Testis (tissue), 5 donors: ENCODE measurements at places on chromosomes 1 and 21. TPM values are rescaled to one million over a fixed set of nuclear protein-coding genes. Genes with fewer than 3 reads are reported as not detected.

- H3K27ac ChIP-seq = no peak overlapping the region
- DNase-seq = no peak
- no peaks in the 10 kb centered on the region for H3K36me3 ChIP-seq
- no peak overlapping the region for H3K4me3 ChIP-seq
Measured at GRCh38 chr1:206116191-206116872, 856 bp downstream of the AVPR1B start.

DNA sequence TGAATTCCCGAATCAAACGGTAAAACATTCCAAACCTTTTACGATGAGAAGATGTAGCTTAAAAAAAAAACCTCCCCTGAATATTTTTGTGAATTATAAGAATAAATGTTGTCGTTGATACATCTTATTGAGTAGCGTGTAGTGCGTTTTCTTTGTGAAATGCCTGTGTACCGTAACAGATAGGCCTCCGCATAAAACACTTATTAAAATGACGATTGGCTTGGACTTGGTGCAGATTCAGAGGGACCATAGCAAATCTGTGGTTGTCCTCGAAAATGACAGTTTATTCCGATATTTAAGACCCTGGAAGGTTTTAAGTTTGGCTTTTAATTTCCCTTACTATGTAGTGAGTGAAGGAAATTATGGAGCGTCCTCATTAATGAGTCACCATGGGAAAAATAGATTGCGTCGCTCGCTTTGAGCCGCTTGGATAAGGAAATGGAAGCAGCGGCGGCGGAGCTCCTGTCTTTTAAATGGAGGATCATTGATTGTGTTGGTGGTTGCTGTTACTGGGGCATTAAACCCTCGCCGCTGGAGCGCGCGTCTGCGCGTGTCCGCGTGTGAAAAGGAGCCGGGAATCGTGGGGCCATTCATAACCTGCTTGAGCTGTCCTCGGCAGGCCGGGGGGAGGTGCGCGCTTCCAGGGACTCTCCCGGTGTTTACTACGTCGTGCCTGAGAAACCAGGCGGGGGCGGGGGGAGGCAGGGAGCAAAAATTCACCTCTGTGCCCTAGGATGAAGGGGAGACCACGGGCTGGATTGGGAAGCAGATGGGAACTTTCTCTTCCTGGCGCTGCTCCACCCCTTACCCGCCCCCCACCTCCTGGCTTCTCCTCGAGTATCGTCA is 1.6 kb downstream of the SPEN start:
- peak; percentile 94 for DNase-seq
- H3K27me3 ChIP-seq = no peaks in the 10 kb centered on the region
- peaks cover 26% of the 10 kb centered on the region for H3K4me1 ChIP-seq
- H3K27ac ChIP-seq = peak overlapping the region; percentile 97
- H3K36me3 ChIP-seq = no peaks in the 10 kb centered on the region

ETNK2 gene
- total RNA-seq = 227 TPM

- H3K27me3 ChIP-seq = no peaks in the 10 kb centered on the region
- peaks cover 10% of the 10 kb centered on the region for H3K4me1 ChIP-seq
- H3K4me3 ChIP-seq = no peak overlapping the region
- no peak for DNase-seq
Measured at GRCh38 chr1:109906160-109906838, 4.3 kb upstream of the CSF1 start.

GJA5 gene
- total RNA-seq = 2.2 TPM

LRRC39 gene
- 2.9 TPM for total RNA-seq

LDLRAD2 gene
- 1.9 TPM for total RNA-seq

- H3K4me1 ChIP-seq = no peaks in the 10 kb centered on the region
- H3K4me3 ChIP-seq = no peak overlapping the region
- no peak overlapping the region for H3K27ac ChIP-seq
- H3K27me3 ChIP-seq = no peaks in the 10 kb centered on the region
- DNase-seq = no peak
- no peaks in the 10 kb centered on the region for H3K36me3 ChIP-seq
Measured at GRCh38 chr1:54453022-54453421, 46.8 kb upstream of the SSBP3 start.

PTGFRN gene
- total RNA-seq = 28.1 TPM

GRCh38 chr1:37821481-37821880 is 13.5 kb upstream of the YRDC start:
- no peak overlapping the region for H3K27ac ChIP-seq
- no peaks in the 10 kb centered on the region for H3K36me3 ChIP-seq

SNRNP40 gene
- 65.3 TPM for total RNA-seq

DYNLT5 gene
- total RNA-seq = not detected

DNA sequence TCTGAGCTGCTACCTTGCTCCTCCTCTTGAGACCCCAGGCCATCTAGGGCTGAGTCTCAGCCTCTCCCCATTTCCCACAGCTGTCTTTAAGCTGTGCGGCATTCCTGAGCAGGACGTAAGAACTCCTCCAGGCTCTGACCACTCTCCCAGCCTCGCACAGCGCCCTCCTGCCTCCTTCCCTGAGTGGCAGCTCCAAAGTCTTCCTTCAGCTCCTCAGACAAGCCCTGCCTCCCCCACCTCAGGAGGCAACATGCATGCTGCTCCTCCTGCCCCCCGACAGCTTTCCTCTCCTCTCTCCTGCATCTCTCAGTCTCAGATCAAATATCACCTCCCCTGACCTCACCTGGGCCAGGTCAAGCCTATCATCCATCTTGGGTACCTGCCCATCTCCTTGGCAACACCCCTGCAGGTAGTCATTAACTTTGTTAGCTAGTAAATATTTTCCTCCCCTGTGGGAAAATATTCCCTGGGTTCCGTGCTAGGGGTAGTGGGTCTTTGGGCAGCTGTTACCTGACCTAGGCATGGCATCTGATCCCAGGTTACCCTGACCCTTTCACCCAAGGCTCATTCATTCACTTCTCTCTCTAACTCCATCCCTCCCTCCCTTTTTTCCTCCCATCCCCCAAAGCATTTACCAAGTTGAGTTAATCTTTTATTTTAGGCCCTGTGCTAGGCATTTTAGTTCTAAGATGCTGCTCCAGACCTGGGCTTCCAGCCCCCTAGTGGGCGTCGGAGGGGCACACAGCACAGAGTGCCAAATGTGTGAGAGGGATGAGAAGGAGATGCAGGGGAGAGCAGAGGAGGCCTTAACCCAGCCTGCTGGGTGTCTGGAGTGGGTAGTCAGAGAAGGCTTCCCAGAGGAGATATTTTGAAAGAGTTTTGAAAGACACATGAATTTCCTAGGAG is 419.9 kb downstream of the PTPRU start:
- DNase-seq = no peak
- no peak overlapping the region for H3K27ac ChIP-seq
- no peaks in the 10 kb centered on the region for H3K4me1 ChIP-seq
- no peaks in the 10 kb centered on the region for H3K36me3 ChIP-seq
- H3K4me3 ChIP-seq = no peak overlapping the region

CRB1 gene
- total RNA-seq = 14.7 TPM

TTLL7 gene
- total RNA-seq = 28.6 TPM

GRCh38 chr1:37162059-37162458 is 127.7 kb upstream of the GRIK3 start:
- H3K4me1 ChIP-seq = no peaks in the 10 kb centered on the region
- no peaks in the 10 kb centered on the region for H3K27me3 ChIP-seq
- no peaks in the 10 kb centered on the region for H3K36me3 ChIP-seq
- H3K4me3 ChIP-seq = no peak overlapping the region
- no peak for DNase-seq

DNA sequence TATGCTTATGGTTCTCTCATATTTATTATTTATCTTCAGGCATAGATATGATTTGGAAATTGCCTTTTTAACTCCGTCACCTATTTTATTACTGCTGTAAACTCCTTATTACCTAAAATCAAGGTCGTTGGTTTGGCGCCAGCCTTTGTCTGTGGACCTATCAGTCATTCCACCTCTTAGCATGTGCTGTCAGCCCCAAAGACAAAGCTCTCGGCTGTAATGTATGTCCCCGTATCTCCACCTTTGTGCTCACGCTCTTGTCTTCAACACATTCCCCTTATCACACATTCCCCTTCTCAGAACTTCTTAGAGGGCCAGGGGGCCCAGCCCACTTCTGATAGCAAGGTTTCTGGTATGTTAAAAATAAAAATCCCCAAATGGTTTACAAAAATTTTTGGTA is 342.2 kb downstream of the RYR2 start:
- H3K27me3 ChIP-seq = no peaks in the 10 kb centered on the region
- DNase-seq = no peak
- no peaks in the 10 kb centered on the region for H3K36me3 ChIP-seq
- H3K27ac ChIP-seq = no peak overlapping the region

GRCh38 chr21:45699966-45700365 is 56.4 kb downstream of the PCBP3 start:
- H3K27me3 ChIP-seq = no peaks in the 10 kb centered on the region
- H3K36me3 ChIP-seq = no peaks in the 10 kb centered on the region
- H3K4me1 ChIP-seq = no peaks in the 10 kb centered on the region

TMEM201 gene
- total RNA-seq = 36.2 TPM

LGR6 gene
- total RNA-seq = 8.1 TPM

- no peak overlapping the region for H3K4me3 ChIP-seq
- H3K36me3 ChIP-seq = no peaks in the 10 kb centered on the region
- no peaks in the 10 kb centered on the region for H3K4me1 ChIP-seq
- no peak overlapping the region for H3K27ac ChIP-seq
Measured at GRCh38 chr1:10727751-10728232, 68.7 kb downstream of the CASZ1 start.

- no peaks in the 10 kb centered on the region for H3K27me3 ChIP-seq
- no peaks in the 10 kb centered on the region for H3K4me1 ChIP-seq
- peak; percentile 80 for DNase-seq
- H3K27ac ChIP-seq = no peak overlapping the region
- no peak overlapping the region for H3K4me3 ChIP-seq
- no peaks in the 10 kb centered on the region for H3K36me3 ChIP-seq
Measured at GRCh38 chr21:43611598-43612369, 47.5 kb downstream of the HSF2BP start.

DNA sequence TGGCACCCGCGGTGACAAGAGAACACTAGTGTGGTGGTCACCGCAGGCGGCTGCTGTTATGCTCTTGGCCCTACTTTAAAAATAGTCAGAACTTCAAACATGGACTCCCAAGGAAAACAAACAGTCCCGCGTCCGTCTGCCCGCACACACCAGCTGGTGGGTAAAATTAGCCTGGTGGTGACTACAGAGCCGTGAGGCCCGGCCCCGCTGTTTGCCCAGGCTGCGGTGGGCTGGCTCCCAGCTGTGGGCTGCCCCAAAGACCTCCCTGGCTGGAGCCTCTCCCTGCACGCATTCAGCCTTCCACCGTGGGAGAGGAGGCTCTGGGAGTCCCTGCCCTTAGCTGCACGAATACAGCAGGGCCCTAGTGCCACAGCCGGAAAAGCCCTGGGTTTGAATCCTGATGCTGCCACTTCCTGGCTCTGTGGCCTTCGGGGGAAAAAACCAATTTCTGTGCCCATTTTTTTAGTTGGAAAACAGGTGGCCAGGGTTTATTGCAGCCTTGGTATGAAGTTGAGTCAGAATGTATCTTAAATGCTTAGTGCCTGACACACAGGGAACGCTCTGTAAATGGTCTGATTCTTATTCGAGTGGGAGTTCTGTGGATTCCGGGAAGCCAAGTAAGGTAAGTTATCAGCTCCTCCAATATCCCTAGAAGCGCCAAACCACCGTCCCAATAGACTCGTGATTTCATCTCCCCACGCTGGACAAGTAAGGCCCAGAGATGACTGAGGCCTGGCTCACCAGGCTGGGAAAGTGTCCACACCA is 58.2 kb downstream of the ALPL start:
- no peak for DNase-seq

- no peak overlapping the region for H3K27ac ChIP-seq
- H3K36me3 ChIP-seq = no peaks in the 10 kb centered on the region
- no peak overlapping the region for H3K4me3 ChIP-seq
- no peaks in the 10 kb centered on the region for H3K4me1 ChIP-seq
Measured at GRCh38 chr1:41442697-41443251, 41.7 kb downstream of the EDN2 start.

GRCh38 chr1:162877412-162877811 is 16.4 kb upstream of the CCDC190 start:
- no peak for DNase-seq
- no peak overlapping the region for H3K27ac ChIP-seq
- no peaks in the 10 kb centered on the region for H3K36me3 ChIP-seq
- H3K27me3 ChIP-seq = no peaks in the 10 kb centered on the region
- H3K4me1 ChIP-seq = no peaks in the 10 kb centered on the region

- DNase-seq = no peak
- no peaks in the 10 kb centered on the region for H3K27me3 ChIP-seq
- no peaks in the 10 kb centered on the region for H3K4me1 ChIP-seq
Measured at GRCh38 chr1:24871306-24871901, 58.7 kb downstream of the RUNX3 start.

DNA sequence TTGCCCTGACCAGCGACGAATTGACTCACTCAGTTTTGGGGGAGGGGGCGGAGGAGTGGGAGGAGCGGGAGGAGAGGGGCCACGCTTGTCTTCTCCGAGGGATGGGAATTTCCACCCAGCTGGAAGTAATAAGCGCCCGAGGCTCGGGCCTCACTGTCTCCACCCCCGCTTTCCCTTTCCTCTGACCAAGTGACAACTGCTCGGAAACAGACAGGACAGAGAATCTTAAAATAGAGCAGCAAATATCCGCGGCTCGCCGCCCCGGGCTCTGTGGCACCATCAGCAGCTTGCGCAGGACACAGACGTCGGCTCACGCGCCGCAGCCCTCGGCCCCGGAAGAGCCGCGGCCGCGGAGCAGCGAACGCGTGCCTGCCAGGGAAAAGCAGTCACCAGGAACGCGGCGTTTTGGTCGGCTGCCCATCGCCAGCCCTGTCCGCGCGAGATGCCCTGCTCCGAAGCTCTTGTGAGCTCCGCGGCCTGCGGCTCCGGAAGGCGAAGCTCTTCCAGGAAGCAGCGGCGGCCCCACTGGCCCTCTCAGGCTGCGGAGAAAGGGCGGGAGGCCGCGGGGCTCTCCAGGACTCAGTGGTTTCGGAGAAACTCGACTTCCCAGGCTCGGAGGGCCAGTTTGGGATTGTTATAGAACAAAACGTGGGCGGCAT is 10.7 kb upstream of the RGS16 start:
- H3K27me3 ChIP-seq = no peaks in the 10 kb centered on the region
- H3K4me1 ChIP-seq = peaks cover 8% of the 10 kb centered on the region
- H3K36me3 ChIP-seq = no peaks in the 10 kb centered on the region
- peak overlapping the region; percentile 47 for H3K4me3 ChIP-seq
- peak overlapping the region; percentile 85 for H3K27ac ChIP-seq

OR2T35 gene
- total RNA-seq = not detected

DNA sequence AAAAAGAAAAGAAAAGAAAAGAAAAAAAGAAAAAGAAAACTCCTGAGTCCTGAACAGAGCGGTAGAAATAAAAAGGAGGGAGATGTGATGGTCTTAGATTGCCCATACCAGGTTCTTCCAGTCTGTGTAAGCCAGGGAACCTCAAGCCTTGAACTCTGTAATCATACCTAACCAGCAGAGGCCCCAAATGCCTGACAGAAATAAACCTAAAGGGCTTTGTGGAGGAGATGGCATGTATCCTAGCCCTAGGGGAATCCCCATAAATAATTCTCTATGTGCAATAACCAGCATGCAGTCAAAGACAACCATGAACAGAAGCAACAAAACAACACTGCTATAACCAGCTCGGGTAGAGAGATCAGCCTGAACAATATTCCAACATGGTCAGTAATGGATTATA is 40.4 kb downstream of the USP48 start:
- no peaks in the 10 kb centered on the region for H3K36me3 ChIP-seq
- DNase-seq = no peak
- no peak overlapping the region for H3K27ac ChIP-seq

ANGPTL3 gene
- total RNA-seq = not detected

TTLL10 gene
- total RNA-seq = 58.0 TPM
